ENCODE measurements at places on chromosomes 1 and 21.

DNA sequence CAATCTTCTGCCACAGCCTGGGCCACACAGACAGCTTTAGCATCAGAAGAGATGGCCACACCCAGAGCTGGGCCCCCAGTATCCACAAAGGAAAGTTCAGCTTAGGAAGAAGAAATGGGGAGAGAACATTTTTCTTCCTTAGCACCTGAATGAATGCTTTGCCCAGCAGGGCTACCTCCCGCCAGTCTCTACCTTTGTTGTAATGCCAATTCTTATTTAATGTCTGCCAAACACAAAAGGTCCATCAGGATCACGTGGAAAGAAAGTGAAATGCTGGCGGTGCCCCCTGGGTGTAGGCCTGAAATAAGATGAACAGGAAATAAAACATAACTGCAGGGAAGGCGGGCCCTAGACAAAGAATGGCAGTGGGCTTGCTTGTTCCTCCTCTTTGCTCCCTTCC lies 125.6 kb downstream of the CACNA1E start:
- no peak for DNase-seq

- no peak for DNase-seq
Observed at GRCh38 chr1:179366093-179366800, 476 bp downstream of the AXDND1 start.

DNA sequence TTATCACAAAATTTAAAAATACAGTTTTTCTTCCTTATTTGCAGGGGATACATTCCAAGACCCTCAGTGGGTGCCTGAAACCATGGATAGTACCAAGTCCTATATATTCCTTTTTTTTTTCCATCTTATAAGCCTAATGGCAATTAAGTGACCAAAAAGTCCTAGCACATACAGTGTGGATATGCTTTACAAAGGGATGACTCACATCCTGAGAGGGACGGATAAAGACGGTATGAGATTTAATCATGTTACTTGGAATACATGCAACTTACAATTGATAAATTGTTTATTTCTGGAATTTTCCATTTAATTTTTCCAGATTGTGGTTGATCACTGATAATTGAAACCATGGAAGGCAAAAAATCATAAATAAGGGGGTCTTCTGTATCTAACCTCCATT lies 181.2 kb upstream of the BRINP3 start:
- no peak for DNase-seq

DNA sequence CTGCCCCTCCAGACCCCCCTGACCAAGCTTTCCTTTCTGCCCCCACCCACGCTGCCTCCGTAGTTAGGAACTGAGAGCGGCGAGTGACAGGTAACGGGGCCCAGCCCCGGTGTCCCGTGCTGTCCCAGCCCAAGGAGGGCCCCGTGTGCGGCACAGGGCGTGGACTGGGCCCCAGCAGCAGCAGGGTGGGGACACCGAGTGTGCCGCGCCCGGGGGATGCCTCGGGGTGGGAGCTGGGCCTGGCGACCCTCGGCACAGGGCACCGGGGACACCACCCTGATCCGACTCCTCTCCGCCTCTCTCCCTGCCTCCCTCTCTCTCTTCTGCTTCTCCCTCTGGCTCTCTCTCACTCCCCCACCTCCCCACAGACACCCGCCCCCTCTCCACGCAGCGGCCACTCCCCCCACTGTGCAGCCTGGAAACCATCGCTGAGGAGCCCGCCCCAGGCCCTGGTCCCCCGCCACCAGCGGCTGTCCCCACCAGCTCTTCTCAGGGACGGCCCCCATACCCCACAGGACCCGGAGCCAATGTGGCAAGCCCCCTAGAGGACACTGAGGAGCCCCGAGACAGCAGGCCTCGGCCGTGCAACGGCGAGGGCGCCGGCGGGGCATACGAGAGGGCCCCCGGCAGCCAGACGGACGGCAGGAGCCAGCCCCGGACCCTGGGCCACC lies 22.7 kb downstream of the PANK4 start:
- no peak for DNase-seq

DNA sequence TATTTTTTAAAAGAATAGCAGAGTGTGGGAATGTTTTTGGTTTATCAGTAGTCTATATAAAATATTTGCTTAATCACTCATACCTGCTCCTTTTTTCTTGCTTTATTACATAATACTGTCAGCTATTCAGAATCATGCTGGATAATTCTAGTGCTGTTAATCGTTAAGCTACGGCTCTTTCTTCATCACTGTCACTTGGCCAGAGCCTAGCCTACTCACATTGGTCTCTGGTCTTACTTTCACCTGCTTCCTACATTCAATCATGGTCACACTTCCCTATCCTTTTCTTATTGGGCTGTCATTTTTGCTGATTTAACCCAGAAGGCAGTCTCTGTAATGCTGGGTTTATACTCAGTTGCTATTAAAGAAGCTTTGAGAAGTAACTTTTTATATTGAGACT lies 2.5 kb downstream of the KLHL20 start:
- DNase-seq, result no peak

All from fibroblast of the conjunctiva (primary cell).